ENCODE measurements at places on chromosomes 12 and 14.

DNA sequence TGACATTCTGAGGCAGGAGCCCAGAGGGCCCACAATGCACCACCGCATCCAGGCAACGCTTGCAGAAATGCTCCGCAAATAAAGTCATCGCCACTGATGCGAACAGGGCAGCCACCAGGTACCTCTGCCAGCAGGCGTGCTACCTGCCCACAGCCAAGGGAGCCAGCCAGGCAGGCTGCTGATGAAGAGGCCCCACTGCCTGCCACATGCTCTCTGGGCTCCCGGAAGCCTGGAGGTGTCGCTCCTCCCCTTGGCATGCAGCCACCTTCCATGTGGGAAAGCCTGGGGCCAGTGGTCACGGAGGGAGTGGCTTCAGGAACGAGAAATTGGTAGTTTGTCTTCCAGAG lies 14.7 kb downstream of the GPR132 start:
- DNase-seq: no peak

DNA sequence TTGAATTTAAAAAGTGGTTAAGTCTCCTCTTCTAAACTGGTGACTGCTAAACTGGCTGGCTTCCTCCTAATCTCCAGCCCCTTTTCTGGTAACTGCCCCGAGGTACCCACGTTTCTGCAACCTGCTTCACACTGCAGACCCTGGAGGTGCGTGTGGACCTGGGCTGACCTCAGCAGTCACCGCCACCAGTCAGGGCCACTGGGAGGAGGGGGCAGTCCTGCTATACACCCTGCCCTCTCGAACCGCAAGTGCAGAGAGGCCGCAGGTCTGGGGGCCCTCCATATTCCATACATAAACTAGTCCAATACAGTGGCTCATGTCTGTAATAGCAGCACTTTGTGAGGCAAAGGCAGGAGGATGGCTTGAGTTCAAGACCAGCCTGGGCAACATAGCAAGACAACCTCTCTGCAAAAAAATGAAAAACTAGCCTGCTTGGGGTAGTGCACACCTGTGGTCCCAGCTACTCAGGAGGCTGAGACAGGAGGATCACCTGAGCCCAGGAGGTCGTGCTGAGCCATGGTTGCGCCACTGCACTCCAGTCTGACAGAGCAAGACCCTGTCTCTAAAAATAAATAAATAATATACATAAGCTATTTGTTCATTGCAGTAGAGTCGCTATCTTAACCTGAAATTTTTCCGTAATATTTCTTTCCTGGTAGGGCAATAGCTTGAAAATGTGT lies 25.6 kb downstream of the VPS37B start:
- no peak for DNase-seq

DNA sequence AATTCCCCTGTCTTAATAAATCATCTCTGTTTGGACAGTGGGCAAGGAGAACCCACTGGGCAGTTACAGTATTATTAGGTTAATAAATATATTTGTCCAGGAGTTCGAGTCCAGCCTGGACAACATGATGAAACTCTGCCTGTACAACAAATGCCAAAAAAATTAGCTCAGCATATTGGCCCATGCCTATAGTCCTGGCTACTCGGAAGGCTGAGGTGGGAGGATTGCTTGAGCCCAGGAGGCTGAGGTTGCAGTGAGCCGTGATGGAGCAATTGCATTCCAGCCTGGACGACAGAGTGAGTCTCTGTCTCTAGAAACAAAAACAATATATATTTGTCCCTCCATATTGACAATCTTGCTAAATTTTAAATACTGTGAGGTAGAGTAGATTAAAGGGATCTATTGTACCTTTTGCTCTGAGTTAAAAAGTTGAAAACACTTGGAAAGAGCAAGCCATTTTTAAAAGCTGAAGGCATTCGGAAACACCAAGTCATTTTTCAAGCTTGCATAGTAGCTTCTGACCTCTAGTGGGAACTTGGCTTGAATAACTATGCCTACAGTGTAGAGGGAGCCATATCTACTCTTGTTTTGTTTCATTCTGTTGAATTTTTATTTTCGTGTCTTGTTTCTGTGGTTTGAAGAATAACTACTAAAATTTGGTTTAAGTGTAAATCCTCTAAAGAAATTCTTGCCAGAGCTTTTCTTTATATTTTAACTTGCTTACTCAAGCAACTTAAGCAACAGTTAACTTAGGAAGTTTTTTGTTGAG lies 14.6 kb upstream of the EEA1 start:
- DNase-seq: no peak

DNA sequence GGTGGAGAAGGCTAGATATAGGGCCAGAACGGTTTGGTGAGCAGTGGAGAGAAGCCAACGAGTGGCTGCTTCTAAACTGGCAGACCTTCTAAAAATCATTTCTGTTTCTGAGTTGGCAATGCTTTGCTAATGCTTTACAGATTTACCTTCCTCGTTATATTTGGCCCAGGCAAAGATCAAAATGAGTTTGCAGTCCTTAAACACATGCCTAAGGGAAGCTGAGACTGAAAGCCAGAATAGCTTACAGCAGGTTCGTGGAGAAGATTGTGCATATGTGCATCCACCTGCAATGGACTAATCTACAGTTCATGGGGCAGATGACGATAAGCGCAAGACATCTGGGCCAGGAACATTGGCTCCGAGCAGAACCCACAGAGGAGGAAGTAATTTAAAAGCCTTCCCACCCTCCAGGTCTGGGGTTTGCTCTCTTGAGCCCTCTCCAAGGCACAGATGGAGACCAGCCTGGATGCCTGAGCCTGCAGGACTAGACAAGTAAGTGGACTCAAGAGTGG lies 99.4 kb downstream of the NINJ2 start:
- DNase-seq: no peak

DNA sequence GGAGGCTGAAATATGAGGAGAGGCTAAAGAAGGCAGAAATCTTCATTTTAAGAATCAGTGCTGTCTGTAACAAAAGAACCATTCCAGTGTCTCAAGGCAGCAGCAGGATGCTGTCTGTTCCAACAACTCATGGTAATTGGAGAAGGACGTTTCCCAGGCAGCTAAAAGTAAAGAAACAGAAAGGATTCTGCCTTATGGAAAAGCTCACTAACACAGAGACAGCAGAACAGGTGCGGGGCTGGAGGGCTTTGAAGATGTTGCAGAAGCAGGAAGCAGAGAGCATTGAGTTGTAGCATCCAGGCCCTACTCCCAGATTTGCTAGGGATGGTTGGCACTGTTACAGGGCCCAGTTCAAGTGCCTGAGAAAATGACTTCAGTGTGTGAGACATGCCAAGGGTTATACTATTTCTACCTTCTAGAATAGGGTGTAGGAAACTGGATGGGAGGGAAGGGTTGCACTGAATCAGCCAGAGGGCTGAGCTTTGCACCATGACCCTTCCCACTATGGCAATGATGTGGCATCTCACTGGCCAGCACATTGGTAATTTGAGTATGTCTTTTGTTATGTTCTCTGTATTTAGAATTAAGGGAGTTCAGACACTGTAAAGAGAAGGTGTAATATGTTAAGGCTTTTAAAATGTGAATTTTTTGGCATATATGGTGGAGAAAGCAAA lies 160.0 kb upstream of the FBXO33 start:
- DNase-seq: no peak

GRCh38 chr14:81273521-81273920 lies 52.8 kb upstream of the GTF2A1 start:
- no peak for DNase-seq

- no peak for DNase-seq
These were observed 10.8 kb downstream of the TMEM52B start for GRCh38 chr12:10189653-10190052.

- DNase-seq: no peak
These were observed 80.4 kb upstream of the KCNA1 start for GRCh38 chr12:4829161-4829792.

GRCh38 chr14:64997108-64997794 lies 10.6 kb downstream of the FNTB start:
- no peak for DNase-seq

DNA sequence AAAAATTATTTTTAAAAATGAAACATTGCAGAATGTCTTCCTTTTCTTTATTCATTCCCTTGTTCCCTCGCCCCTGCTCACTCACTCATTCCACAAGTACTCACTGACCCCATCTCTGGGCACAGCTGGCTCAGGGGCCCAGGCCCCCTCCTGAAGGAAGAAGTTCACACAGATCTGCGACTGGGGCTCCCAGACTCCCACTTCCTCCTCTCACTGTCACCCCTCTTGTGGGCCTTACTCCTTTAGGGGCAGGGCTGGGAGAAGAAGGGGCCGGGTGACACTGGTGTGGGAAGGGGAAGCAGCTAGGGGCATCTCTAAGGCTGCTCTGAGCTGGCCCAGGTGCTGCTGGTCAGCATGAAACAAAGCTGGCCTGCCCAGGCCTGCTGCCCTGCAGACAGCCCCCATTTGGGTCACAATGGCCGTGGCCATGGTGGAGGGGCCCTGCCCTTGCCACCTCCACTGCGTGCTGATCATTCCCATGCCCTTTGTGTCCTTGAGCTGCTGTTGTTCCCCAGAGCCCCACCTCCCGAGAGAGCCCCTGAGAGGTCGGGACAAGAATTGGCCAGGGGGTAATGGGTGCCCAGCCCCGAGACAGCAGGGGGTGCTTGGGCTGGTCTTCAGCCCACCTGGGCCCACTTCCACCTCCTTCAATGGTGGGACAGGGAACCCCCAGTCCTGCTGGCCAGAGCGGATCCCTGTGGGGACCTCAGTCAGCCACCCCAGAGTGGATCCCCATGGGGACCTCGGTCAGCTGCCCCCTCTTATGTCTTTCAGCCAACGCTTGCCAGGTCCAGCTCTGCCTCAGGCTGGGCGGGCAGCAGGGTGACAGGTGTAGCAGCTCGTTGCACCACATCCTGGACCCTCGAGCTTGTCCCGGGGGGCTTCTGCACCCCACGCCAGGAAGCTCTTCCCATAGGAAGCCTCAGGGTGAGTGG lies 212.4 kb upstream of the C14orf180 start:
- no peak for DNase-seq

- peak; percentile 13 for DNase-seq
These were observed 56.5 kb downstream of the GTF2A1 start for GRCh38 chr14:81164167-81164774.

- no peak for DNase-seq
These were observed 490.7 kb downstream of the EGLN3 start for GRCh38 chr14:33460164-33460563.

- no peak for DNase-seq
These were observed 52.0 kb downstream of the ARHGAP5 start for GRCh38 chr14:32129124-32129523.

GRCh38 chr14:52735921-52736489 lies 6.0 kb downstream of the STYX start:
- no peak for DNase-seq

- DNase-seq: no peak
These were observed 7.9 kb downstream of the ZNF385A start for GRCh38 chr12:54376596-54376995.

DNA sequence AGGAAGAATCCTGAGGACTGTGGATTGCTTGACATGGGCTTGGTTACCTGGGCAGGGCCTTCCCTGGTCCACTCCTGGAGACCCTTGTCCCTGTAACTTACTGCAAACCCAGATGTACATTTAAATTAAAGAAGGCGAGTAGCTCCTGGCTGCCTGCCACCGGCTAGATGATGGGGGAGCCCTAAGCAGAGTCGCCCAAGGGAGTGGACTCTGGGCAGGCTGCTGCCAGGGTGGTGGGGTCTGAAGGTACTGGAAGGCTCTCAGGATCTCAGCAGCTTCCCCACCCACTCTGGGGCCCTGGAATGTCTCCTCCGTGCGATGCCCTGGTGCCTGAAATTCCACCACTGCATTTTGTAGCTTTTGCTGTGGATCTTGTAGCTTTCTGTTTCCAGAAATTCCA lies 74.7 kb downstream of the FBXL14 start:
- no peak for DNase-seq

- no peak for DNase-seq
These were observed 3.1 kb downstream of the MAP3K12 start for GRCh38 chr12:53495903-53496751.

DNA sequence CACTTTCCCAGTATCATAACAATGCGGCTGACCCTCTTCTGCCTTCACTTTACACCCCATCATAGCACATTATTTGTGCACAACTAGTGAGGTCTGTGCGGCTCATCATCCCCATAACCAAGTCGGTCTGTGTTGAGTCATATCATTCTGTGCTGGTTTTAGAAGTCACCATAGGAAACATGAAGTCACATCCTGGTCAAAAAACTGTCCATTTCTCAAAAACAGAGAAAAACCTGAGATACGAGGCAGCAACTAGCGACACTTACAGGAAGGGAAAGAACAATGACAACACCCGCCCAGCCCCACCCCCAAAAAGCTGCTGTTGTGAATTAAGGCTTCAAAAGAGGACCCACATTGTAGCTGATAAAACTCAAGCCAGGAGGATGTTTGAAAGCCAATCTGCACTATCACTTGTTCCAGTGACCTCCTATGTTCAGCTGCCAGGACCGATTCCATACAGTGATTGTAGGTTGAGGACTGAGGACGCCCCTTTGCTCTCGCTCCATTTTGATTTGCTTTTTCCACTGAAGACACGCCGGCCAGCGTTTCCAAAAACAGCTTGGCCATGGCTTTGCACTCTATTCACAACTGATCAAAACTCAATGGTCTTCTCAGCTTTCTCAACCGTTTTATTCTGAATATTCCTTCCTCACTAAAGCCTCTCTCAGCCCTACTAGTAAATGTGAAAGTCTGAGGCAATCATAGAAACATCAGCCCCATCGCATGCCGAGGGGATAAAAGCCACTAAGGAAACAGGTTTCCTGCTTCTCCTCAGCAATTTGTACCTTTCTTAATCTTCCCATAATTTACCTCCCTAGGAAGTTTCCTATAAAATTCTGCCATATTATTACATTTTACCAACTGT lies 87.5 kb downstream of the DUSP16 start:
- DNase-seq: no peak

- DNase-seq: no peak
These were observed 30.6 kb upstream of the OSBPL8 start for GRCh38 chr12:76590131-76590530.

GRCh38 chr12:81078469-81079196 lies 754 bp downstream of the ACSS3 start:
- DNase-seq: no peak

- no peak for DNase-seq
These were observed 49.9 kb downstream of the ITPR2 start for GRCh38 chr12:26783131-26783526.

DNA sequence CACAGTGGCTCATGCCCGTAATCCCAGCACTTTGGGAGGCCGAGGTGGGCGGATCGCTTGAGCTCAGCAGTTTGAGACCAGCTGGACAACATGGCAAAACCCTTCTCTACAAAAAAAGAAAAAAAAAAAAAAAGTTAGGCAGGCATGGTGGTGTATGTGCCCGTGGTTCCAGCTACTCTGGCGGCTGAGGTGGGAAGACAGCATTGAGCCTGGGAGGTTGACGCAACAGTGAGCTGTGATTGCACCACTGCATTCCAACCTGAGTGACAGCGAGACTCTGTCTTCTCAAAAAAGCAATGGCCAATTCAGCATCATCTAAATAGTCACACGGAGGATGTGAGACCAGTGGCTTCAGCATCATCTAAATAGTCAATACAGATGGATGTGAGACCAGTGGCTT lies 10.4 kb upstream of the SAMD4A start:
- DNase-seq: no peak

DNA sequence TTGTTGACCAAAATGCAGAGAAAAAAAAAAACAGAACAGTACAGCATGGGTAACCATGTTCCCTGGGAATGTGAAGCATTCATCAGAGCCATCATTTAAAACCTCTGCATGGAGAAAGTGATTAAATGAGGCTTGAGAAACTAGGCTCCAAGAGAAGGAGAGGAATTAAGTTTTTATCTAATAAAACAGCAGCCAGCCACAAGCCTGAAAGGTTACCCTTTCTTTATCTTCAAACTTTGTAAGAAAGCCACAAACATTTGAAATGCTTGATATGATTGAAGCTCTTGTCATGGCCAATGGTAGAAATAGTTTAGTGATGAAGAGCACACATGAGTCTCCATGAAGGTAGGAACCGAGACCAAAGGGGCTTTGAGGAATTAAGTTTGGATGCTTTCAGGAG lies 144.9 kb upstream of the SYT1 start:
- DNase-seq: no peak

GRCh38 chr12:130155416-130156073 lies 6.7 kb upstream of the FZD10 start:
- no peak for DNase-seq
